ENCODE measurements at places on chromosomes 4 and X.

DNA sequence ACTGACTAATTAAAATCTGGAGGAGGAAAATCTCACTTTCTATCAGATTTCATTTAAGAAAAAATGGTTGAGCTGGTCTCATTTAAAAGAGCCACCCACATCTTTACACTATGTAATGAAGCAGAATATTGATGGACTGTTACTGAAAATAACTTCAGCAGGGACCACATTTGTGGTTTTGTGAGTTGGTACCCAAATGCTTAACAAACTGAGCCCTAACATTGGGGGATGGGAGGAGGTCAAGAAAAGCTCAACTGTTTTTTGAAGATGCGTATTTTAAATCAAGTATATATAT, 30.1 kb downstream of the HOPX start:
- no peak for DNase-seq

- DNase-seq: no peak
Observed at GRCh38 chrX:14864631-14865030, 8.2 kb downstream of the FANCB start.

DNA sequence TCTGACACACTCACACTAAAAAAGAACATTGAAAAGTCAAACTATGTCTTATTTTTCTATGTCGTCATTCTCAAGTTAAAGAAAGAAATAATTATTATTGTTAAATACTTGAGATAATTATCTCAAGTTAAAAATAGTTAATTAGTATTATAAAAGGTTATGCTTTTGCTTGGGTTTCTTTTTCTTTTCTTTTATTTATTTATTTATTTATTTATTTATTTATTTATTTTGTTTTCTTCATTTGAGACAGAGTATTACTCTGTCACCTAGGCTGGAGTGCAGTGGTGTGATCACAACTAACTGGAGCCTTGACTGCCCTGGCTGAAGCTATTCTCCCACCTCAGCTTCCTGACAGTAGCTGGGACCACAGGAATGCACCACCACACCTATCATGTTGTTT, 59.9 kb downstream of the UBQLN2 start:
- DNase-seq: no peak

- no peak for DNase-seq
Observed at GRCh38 chrX:16444353-16444752, 205.6 kb upstream of the S100G start.

DNA sequence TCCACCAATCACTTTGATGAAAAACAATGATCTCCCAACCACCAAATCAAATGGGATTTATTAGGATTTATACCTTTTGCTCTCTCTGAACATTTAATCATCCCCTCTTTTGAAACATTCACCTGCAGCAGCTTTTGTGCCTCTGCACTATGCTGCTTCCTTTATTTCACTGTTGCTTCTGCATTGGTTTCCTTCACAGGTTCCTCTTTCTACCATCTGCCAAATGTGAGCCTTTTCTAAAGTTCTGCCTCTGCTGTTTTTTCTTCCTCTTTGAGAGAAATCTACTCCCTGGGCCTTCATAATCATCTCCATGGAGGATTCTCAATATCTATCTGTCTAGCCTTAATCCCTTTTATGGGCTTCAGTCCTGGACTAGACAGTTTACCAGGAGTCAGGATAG, 24.7 kb downstream of the CUL4B start:
- no peak for DNase-seq
